ENCODE measurements at places on chromosomes 6 and 20.
A peak's percentile ranks its signal among the peaks of the same experiment; 100 is the strongest.

GRCh38 chr6:43246301-43247113, 3.2 kb downstream of the TTBK1 start:
- DNase-seq, result no peak

GRCh38 chr6:90610751-90611542, 24.1 kb upstream of the MAP3K7 start:
- peak; percentile 72 for DNase-seq

DNA sequence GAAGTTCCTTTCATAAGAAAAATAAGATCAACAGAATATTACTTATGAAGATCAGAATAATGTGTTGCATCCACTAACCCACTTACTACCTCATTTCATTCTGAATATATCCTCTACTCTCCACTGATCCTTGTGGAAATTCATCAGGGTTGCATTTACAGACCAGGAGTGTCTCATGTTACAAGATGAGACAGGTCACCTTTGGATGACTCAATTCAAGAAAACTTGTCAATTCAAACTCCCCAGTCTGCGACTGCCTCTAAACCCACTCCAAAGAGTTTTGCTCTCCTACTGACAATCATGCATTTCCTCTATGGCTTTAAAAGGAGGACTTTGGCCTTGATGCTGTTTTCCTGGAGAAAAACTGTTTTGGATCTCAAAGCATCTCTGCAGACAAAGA, 68.4 kb downstream of the ID4 start:
- DNase-seq, result no peak

DNA sequence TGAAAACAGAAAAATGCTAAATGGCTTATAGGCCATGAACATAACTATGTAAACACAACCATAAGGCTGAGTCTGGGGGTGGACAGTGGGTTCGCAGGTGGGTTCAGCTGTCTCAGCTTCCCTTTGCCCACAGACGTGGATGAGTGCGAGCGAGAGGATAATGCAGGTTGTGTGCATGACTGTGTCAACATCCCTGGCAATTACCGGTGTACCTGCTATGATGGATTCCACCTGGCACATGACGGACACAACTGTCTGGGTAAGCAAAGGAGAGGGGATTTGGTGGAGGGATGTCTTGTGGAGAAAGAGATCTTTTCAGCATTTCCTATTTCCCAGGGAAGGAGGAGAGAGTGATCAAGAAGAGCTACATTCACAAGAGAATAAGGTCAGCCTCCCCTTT, 14.7 kb downstream of the SCUBE3 start:
- no peak for DNase-seq

DNA sequence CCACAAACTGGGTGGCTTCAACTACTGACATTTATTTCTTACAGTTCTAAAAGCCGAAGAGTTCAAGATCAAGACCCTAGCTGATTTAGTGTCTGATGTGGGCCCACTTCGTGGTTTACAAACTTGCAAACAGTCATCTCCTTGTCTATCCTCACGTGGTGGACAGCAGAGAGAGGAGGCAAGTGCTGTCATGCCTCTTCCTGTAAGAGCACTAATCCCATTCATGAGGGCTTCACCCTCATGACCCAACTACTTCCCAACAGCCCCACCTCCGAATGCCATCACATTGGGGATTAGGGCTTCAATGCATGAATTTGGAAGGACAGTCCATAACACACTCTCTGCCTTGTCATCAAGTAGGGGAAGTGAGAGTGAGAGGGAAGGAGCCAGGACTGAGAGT, 15.6 kb upstream of the ISM1 start:
- DNase-seq, result no peak
